ENCODE measurements at places on chromosomes 1 and 21. TPM values are rescaled to one million over a fixed set of nuclear protein-coding genes. Genes with fewer than 3 reads are reported as not detected.

DNA sequence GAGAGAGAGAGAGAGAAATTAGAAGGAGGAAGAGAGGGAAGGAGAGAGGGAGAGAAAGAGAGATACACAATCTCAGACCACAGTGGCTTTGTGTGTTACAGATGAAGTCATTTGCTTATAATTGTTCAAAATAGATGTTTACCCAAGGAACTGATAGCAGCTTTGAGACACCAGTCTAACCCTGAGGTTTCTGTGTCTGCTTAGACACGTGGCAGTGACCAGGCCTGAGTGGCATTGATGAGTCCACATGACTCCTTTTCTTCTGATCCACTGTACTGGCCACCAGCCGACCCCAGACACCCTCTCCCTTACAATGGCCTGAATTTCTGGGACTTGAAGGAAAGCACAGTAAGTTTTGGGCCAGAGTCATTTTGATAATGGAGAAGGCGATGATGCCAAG, 104.9 kb downstream of the DUSP10 start:
- no peak for ATAC-seq

The OR2M2 gene
- total RNA-seq: 0.62 TPM

- no peak for ATAC-seq
Observed at GRCh38 chr1:165173409-165173808, 183.1 kb downstream of the LMX1A start.

The CLCA4 gene
- 0.32 TPM for total RNA-seq

DNA sequence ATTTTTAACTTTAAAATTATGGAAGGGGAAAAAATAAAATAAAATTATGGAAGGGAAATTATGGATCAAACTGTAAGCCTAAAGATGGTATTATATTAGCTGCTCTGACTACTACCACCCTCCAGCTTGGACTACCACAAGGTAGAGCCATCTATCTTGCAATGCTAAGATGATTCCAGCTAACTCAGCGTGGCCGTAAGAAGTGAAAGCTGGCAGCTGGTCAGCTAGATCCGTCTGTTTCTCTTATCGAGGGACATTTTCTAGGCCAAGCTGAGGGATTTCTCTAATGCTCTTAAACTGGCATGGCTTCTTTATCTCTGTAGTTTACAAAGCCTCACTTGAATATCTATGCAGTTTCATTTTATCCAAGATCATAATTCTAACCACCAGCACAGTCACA, 31.5 kb downstream of the LYST start:
- no peak for ATAC-seq

- peak; percentile 74 for ATAC-seq
Observed at GRCh38 chr1:33893147-33893830, 29.4 kb downstream of the HMGB4 start.

- ATAC-seq: no peak
Observed at GRCh38 chr1:164607351-164607750, 48.4 kb downstream of the PBX1 start.

DNA sequence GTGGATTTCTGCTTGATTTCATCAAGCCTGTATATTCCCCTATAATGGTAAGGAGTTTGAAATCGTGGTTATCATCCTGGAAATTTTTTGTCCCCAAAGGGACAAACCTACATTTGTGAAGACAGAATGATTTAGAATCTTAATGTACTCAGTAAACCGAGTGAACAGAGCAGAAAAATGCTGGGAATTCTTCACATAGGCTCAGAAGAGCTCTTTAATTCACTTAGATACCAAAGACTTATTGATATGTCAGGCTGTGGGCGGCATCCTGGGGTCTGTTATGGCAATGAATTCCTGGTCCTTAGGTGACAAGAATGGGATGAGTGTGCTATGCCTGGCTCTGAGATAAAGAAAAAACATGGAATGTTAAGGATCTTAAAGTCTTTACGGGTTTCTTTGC, 74.9 kb downstream of the ROR1 start:
- ATAC-seq: peak; percentile 35

The TNFAIP8L2 gene
- 1.2 TPM for total RNA-seq

GRCh38 chr1:157033357-157033876, 12.1 kb downstream of the ARHGEF11 start:
- ATAC-seq: no peak

- no peak for ATAC-seq
Observed at GRCh38 chr1:20154301-20154831, 15.2 kb downstream of the PLA2G2F start.

GRCh38 chr1:226495716-226496115, 52.8 kb upstream of the STUM start:
- no peak for ATAC-seq

DNA sequence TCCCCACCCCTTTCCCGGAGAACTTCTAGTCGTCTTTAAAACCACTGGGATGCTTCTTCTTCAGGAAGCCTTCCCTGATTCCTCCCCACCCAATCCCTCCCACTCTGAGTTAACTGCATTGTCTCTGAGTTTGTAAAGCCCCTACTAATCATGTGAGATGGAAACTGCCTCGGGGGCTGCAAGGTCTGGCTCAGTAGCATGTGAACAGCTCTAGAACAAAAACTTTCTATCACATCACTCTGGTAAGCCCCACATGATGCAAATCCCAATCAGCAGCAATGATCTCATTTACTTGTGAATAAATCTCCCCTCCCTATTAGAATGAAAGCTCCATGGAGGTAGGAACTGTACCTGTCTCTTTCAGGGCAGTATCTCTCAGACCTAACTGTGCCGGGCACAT, 141.0 kb upstream of the JUN start:
- no peak for ATAC-seq

DNA sequence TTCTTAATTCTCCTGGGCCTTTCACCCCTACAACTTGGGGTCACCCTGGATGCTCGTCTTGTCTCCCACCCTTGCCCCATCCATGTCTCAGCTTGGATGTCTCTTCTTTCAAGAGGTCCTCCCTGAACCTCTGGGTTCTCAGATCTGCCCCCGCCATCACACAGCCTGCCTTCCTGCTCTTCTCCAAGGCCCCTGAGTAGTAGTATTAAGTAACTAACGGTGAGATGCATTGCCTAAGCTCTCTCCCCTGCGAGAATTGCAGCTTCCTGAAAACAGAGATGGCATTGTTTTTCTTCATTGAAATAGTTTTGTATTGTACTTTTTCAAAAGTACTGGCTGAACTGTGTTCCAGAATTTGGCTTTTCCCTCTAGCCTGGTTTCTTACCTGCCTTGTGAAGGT, 16.0 kb downstream of the MIIP start:
- ATAC-seq: no peak

The ABCG1 gene
- 5.3 TPM for total RNA-seq

DNA sequence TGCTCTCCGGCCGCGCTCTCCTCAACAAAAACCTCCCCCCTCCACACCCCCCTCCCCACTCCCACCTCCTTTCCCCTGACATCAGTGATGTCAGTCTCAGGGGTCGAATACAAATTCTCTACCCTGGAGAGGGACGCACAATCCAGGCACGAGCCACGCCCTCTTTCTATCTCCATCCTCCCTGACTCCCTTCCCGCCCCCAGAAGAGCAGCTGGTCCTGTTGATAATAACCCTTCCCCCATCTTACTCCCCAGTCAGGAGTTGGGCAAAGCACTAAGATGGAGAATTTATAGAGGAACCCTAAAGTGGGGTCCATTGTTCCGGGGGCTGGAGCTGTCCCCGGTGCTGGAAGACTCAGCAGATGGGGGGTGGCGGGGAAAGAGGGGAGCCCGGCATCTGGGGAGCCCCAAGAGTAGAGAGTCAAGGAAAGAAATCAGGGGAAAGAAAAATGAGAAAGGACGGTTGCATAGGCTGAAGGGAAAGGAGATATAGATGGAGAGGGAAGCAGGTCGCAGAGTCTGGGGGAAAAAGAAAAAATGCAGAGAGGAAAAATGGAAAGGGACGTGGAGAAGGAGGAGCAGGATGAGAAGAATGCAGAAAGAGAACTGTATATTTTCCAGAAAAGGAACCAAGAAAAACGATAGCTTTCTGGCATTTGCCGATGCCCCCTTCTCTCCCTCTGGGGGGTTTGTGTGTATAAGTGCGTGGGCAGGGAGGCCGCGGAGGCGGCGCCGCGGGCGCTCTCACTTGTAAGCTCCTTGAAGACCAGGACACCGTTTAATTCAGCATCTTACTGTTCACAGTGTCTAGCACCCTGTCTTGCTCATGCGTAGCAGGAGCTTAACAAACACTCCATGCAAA, at the start of gene CELF3:
CELF3 (minus strand) TSS at position 33 of the 861 bp plus-strand sequence. CDS start 783 bp downstream, outside the sequence.
- ATAC-seq: peak; percentile 82

GRCh38 chr1:12047120-12047876, 15.8 kb upstream of the TNFRSF8 start:
- no peak for ATAC-seq

DNA sequence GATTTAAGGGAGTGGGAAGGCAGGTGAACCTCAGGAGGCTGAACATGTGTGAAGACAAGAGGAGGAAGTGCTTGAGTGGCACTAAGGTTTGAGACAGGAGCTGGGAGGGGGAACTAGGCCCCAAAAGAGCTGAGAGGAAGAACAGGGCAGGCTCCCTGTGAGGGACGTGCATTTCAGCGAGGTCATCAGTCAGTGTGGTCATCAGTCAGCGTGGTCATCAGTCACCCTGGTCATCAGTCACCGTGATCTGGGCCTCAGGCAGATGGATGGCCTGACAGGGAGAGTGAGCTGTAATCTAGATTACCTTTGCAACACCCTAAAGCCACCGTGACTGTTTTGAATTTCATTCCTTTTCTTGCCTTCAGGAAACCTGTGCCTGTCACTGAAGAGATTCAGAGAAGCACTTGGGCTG, 29.1 kb downstream of the VTCN1 start:
- peak; percentile 87 for ATAC-seq

- no peak for ATAC-seq
Observed at GRCh38 chr1:212568978-212569537, 39.5 kb upstream of the ATF3 start.

The UBL4B gene
- not detected for total RNA-seq

- ATAC-seq: no peak
Observed at GRCh38 chr1:105260001-105260400, 1510.3 kb downstream of the AMY1C start.

DNA sequence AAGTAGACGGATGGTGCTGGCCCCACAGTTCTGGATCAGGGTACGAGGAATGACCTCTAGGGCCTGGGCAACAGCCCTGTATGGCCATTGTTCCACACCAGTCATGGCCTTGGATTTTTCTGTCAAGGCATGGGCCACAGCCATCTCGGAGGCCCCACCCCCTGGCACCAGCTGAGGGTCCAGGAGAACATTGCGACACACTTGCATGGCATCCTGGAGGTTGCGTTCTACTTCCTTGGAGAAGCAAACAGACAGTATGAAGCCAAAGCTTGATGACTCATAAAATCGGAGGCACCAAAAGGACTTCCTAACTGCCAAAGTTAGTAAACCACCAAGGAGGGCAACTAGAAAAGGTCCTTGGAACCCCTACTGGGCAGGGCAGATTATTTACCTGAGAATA, 11.9 kb upstream of the VHLL start:
- ATAC-seq: no peak

The CD1C gene
- not detected for total RNA-seq

GRCh38 chr1:215932558-215932957, 365.5 kb downstream of the KCTD3 start:
- no peak for ATAC-seq

The RIMS3 gene
- total RNA-seq: 73.9 TPM

The EDARADD gene
- total RNA-seq: not detected

The DRAXIN gene
- 95.9 TPM for total RNA-seq

DNA sequence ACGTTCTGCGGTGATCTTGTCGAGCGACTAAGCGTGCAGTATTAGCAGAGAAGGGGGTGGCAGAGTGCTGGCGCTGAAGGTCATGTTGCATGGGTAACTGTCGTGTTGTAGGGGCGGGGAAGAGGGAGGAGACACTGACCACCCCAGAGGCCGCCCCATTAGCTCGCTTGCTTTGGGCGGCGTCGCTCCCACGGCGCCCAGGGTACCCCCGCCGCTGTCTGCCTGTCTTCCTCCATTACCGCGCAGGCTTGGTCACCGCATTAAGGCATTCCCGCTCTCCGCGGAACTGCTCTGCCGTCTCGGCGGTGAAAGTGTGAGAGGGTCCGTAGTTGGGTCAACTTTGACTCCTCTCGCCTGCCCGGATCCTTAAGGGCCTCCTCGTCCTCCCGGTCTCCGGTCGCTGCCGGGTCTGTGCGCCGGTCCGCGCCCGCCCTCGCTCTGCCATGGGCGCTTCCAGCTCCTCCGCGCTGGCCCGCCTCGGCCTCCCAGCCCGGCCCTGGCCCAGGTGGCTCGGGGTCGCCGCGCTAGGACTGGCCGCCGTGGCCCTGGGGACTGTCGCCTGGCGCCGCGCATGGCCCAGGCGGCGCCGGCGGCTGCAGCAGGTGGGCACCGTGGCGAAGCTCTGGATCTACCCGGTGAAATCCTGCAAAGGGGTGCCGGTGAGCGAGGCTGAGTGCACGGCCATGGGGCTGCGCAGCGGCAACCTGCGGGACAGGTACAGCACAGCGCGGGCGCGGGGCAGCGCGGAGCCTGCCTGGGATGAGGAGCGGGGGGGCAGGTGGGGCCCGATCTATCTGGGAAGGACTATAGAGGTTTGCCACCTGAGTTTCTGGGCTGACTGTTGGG, at the start of gene MTARC2:
MTARC2 (plus strand) TSS at position 234 of the 846 bp plus-strand sequence; CDS start at position 444, 210 bp downstream.
- peak; percentile 89 for ATAC-seq

The RGSL1 gene
- total RNA-seq: not detected

DNA sequence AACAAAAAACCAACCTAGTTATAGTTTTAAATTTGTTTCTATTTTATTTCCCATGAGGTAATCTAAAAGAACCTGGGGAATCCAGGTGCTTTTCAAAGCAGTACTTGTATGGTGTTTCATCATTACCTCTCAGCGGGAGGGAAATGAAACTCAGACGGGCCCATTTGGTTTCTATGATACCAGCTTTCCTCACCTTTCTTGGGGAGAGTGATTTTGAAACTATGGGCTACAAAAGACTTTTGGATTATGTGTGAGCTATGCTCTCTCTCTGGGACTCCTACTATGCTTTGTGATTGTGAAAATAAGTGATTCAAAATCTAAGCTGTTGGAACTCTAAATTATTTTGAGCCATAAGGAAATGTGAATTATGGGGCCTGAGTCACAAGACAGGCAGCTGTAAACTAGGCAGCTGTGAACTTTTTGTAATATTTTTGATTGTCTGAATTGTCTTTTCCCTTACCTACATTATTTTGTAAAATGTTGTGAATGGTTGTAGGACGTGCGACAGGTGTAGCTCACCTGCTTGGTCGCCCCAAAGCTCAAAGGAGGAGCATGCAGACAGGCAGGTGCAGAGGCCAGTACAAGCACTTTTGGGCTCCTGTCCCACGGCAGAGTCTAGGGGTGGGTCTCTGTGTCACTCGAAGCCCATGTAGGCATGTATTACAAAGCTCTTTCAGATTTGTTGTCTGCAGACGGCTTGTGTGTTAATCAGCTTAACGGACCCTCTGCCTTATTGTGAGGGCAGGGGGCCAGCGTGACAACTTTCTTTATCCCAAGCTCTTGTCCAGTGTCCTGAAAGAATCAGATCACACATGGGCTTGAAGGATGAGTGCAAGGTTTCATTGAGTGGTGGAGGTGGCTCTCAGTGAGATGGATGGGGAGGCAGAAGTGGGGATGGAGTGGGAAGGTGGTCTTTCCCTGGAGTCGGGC, 64.8 kb upstream of the BACH1 start:
- no peak for ATAC-seq

The MIXL1 gene
- 0.63 TPM for total RNA-seq

- ATAC-seq: peak; percentile 51
Observed at GRCh38 chr1:147598621-147599361, 57.5 kb downstream of the BCL9 start.

GRCh38 chr1:197994907-197995407, 77.8 kb downstream of the LHX9 start:
- ATAC-seq: no peak

All from motor neuron (in vitro differentiated cells).